ENCODE measurements at places on chromosomes 11 and 22.

DNA sequence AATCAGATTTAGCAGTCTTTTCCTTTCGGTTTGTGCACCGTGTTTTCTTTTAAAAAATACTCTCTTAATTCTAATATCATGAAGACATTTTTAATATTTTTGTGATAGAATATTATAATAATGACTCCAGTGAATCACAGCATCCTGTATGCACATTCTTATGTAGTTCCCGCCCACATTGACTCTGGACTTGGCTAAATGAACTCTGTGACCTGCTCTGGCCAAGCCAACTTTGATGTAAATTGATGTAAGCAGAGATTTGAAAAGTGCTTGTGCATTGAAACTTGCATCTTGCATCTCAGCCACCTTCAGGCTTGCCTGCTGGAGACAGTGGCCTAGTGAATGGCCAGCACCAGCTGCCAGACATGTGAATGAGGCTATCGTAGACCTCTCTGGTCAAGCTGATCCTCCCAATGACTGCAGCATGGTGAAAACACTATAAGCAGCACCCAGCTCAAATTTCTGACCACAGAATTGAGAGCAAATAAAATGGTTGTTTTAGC, 29.2 kb upstream of the PGM2L1 start:
- DNase-seq: no peak

- DNase-seq: peak; percentile 23
Measured at GRCh38 chr22:38777087-38777671, 16.8 kb downstream of the DNAL4 start.

GRCh38 chr11:93689240-93689639, 27.8 kb downstream of the CEP295 start:
- DNase-seq: peak; percentile 16

DNA sequence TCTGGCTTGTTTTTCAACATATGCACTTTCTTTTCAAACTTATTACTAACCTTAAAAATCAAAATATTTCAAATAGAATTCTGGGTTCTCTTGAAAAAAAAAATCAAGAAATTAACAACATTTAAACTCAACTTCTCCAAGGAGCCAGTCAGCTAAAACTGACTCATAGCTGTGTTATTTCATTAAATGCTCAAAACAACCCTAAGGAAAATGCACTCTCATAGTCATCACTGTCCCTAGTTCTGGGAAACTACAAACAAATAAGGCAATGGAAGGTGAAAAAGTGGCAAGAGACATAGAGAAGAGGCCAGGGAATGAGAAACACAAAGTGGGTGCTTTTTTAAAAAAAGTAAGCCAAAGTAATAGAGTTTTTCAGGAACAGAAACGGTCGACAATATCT, 4.1 kb upstream of the ARHGAP20 start:
- no peak for DNase-seq

DNA sequence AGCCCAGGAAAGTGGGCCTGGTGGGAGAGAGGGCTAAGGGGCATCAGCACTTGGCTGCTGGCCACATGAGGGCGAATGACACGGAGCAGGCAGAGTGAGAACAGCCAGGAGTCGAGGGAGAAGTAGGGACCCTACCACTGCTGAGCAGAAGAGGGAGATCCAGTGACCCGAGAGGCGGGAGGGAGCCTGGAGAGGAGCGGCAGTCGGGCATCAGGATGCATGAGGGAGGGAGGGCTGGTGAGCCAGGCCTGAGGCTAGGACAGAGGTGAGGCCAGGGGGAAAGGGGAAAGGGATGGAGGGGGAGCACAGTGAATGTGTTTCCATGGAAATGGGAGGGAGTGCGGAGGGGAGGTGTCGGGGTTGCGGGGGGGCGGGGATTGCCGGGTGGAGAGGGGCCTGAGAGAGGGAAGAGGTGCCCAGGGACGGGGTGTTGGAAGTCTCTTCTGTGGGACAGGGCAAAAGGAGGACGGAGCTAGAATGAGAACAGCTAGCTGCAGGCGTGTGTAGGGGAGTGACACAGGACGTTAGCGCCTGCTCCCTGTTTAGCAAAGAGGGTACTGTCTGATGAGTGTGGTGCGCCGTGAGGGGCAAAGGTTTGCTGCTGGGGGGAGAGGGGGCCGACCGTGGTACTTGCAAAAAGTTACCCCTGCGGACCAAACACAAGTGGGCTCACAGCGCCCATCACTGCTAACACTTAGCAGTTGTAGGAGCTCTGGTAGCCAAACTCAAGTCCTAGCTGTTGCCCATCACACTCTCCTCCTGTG, 37.1 kb upstream of the WNT11 start:
- DNase-seq: no peak

DNA sequence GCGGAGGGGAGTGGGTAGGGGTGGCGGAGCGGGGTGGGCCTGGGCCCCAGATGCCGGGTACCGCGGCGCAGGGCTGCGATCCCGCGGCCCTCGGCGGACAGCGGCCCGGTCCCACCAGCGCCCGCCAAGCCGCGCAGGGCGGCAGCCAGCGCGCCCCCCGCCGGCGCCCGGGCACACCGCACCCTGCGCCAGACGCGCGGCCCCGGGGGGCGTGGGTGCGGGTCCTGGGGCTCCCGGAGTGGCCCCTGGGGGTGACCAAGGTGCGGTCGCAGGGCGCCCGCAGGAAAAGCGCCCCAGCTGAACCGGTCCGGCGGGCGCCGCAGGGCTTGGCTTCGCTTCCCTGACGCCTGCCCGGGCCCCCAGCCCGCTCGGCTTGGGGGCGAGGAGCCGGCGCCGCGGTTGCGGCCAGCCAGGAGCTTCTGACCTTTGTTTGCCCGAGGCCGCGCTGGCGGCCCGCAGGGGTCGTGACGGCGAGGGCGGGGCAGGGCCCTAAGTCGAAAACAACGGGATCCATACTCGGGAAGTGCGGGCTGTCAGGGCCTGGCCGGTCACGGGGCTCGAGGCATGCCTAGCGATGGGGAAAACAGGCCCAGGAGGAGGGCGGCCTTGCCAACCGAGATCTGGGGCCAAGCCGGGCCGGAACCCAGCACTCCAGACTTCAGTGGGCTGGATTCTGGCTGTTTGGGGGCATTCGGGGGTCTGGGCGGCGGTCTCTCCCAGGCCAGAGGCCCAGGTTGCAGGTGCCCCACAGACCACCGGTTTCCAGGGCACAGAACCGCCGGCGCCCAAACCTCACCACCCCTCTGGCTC, 581 bp upstream of the AP5B1 start:
- DNase-seq: no peak

DNA sequence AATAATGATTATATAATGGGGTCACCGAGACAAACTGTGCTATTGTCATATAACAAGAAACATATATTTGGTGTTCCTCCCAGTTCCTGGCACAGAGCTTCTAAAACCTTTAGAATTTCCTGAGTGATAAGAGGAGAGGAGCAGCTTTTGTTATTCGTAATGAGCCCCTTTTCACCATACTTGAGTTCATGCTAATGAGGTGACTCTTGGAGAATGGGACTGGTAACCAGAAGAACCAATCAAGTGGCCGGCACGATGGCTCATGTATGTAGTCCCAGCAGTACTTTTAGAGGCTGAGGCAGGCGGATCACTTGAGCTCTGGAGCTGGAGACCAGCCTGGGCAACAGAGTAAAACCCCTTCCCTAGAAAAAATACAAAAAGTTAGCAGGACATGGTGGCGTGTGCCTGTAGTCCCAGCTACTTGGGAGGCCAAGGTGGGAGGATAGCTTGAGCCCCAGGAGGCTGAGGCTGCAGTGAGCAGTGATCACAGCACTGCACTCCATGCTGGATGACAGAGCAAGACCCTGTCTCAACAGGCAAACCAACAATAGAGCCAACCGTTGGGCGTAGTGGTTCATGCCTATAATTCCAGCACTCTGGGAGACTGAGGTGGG, 62.7 kb upstream of the FTH1 start:
- DNase-seq: no peak

DNA sequence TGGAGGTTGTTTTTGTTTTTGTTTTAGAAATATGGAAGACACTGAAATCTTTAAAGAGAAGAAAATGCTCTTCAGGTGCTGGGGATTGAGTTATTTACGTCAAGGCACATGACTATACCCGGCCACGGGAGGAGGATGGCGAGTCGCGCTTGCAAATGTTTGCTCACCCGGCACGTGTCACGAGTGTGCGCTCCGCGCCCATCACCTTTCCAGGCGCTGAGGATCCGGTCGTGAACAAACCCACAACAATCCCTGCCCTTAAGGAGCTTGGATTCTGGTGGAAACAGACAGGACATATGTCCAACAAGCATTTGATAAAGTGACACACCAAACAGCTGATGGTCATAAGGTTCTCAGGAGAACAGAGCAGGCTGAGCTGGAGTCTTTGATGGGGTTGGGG, 715.5 kb downstream of the BRD1 start:
- no peak for DNase-seq

GRCh38 chr11:116413301-116414242, 359.2 kb downstream of the BUD13 start:
- no peak for DNase-seq

DNA sequence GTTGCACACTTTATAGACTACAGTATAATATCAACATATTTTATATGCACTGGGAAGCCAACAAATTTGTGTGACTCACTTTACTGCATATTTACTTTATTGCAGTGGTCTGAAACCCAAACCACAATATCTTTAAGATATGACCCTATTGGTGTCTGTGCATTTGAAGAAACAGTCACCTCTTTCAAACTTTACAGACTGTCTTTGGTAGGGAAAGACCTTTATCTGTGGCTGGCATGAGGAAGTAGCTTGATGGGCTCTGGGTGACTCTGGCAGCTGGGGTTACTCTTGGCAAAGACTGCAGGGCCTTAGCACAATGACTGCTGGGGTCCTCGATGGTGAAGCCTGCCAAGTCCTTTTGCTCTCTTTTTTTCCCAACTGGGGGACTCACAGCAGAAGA, 21.3 kb upstream of the ABTB2 start:
- no peak for DNase-seq

GRCh38 chr11:119520400-119520799, 97.4 kb upstream of the THY1 start:
- no peak for DNase-seq

DNA sequence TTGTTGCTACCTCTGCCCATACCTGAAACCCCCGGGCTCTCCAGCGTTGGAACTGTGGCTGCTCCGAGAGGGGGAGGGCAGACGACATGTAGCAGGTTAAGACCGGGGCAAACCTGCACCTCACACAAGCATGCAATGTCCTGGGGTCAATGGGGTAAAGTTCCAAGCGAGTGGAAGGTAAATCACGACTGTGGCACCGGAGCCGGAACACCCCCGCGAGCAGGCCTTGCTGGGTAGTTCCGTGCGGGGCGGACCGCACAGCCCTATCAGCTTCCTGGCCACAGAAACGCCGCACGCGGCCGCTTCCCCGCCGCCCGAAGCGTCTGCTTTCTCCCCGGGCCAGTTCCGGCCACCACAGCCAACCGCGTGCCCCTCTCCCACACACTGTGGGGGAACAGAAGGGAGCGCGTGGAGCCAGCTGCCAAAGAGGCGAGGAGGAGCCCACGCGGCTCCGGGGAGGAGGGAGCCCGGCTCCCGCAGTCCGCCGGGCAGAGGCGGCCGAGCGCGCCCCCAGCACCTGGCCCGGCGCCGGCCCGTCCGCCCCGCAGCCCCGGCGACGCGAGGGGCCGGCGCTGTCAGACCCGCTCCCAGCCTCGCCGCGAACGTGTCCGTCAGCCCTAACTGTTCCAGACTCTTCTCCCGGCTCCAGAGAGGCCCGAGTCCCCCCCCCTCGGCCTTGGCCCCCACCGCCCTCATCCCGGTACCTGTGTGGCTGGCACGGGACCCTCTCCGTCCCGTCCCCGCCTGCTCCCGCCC, 1.6 kb downstream of the SPTBN2 start:
- DNase-seq: peak; percentile 64

- no peak for DNase-seq
Measured at GRCh38 chr11:83319346-83319745, 33.2 kb upstream of the CCDC90B start.

- no peak for DNase-seq
Measured at GRCh38 chr11:1138097-1138496, 19.7 kb upstream of the MUC5AC start.

DNA sequence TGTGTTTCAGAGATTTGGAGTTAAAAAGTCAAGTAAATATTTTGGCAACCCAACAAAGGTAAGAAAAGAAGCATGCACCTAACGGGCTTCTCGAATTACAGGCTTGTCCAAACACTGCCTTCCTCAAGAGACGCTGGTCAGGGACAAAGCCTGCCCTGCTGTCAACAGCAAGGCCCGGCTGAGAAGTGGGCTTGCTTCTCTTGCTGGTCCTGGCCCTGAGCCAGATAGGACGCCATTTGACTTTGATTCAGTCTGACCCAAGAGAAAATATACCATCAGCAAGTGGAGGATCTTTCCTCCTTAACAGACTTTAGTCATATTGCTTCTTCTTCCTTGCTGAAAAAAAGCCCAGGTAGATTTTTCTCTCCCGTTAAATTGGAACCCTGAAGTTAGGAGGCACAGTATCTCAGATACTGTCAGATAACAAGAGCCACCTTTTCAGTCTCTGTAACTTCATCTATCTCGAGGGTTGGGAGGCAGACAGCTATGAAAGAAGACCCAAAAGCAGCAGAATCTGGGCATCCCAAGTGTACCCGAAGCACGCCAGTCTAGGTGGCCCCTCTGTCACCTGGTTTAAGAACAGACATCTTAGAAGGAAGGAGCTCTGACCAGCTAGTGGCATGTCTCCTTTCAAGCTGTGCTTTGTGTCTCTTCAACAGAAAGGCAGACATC, 57.5 kb downstream of the C22orf31 start:
- DNase-seq: no peak

GRCh38 chr11:94034207-94034606, 13.1 kb downstream of the HEPHL1 start:
- DNase-seq: no peak

GRCh38 chr11:75852406-75853017, 37.5 kb downstream of the UVRAG start:
- no peak for DNase-seq

- DNase-seq: no peak
Measured at GRCh38 chr11:116485425-116485824, 287.4 kb downstream of the BUD13 start.

GRCh38 chr11:1619449-1619848, 2.5 kb downstream of the KRTAP5-4 start:
- no peak for DNase-seq

GRCh38 chr11:96324912-96325311, 18.1 kb downstream of the MAML2 start:
- no peak for DNase-seq

GRCh38 chr11:102186551-102187191, 76.4 kb downstream of the YAP1 start:
- DNase-seq: no peak

DNA sequence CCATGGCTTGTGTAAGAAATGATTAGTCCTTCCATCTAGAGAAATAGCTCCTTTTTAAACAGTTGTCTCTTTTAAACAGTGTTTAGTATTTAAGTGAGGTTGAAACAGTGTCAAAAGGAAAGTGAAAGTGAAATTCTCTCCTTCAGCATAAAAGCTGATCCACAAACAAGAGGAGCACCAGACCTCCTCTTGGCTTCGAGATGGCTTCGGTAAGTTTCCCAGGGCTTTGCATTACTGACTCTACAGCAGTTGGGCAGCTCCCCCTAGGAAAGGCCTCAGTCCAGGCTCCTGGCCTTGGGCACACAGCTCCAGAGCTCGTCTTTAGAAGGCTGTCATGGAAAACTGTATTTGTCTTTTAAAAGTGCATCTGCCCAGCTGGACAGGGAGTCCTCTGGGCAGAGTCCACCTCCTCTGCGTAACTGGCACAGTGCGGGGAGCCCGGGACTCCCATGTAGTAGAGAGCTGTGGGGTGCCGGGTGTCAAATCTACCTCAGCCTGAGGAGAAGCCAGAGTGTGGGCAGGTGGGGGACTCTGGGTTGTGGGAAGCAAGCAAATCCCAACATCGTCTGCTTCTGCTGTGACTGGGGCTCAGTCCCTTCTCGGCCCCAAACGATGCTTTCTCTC, at the start of gene PLAAT4:
Gene PLAAT4, plus strand, starts transcription at position 140 of the 624 bp plus-strand sequence. Its CDS starts 61 bp downstream, at position 201.
- peak; percentile 69 for DNase-seq

All from GM13976 (cell line).